ENCODE measurements at places on chromosomes 11 and 22. TPM values are rescaled to one million over a fixed set of nuclear protein-coding genes. Genes with fewer than 3 reads are reported as not detected.

The OR56A4 gene
- not detected for total RNA-seq

The INS gene
- total RNA-seq, result not detected

The DUSP8 gene
- 0.14 TPM for total RNA-seq

The OTOG gene
- not detected for total RNA-seq

The HPX gene
- total RNA-seq, result 0.14 TPM

The FIBP gene
- 104 TPM for total RNA-seq

The HBB gene
- total RNA-seq, result not detected

The CABP7 gene
- total RNA-seq, result not detected

The NPAS4 gene
- total RNA-seq, result not detected

The UBTFL1 gene
- not detected for total RNA-seq

The PLXNB2 gene
- 339 TPM for total RNA-seq
